ENCODE measurements at places on chromosomes 4 and X. TPM values are rescaled to one million over a fixed set of nuclear protein-coding genes. Genes with fewer than 3 reads are reported as not detected.

- no peaks in the 10 kb centered on the region for H3K4me1 ChIP-seq
- H3K4me3 ChIP-seq, result no peak overlapping the region
- H3K36me3 ChIP-seq, result no peaks in the 10 kb centered on the region
- peaks cover 6% of the 10 kb centered on the region for H3K27me3 ChIP-seq
- DNase-seq, result no peak
Observed at GRCh38 chrX:109360301-109360700, 121.6 kb downstream of the GUCY2F start.

GRCh38 chr4:2733844-2734574, 22.1 kb downstream of the TNIP2 start:
- no peak overlapping the region for H3K4me3 ChIP-seq
- peak overlapping the region; percentile 27 for H3K27ac ChIP-seq
- H3K4me1 ChIP-seq, result peaks cover 9% of the 10 kb centered on the region
- peaks cover 13% of the 10 kb centered on the region for H3K36me3 ChIP-seq

DNA sequence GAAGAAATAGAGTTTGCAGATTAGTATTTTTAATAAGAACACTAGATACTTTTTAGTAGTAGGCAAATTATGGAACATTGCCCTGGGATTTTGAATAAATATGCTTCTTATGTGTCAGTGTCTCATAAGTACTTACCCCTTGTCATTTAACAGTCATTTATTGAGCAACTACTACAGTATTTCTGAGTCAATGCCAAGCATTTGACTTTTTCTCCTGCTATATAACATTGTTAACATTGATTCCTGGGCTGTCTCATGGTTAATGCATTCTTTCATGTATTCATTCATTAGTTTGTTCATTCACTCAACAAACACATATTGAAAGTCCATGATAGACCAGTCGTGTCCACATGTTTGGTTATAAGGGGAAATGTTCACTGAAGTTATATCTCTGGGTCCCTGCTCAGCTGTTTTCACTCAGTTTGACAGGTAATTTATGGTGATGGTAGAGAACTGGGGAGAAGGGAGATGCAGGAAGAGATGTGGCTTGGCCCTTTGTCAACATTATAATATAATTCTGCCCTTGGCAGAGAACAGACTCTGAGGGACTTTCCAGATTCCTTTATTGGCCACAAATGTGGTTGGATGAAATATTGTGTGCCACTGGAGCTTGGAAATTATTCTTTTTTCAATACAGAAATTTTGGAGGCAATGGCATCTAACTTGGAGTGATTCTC, 49.8 kb downstream of the OSTC start:
- H3K27ac ChIP-seq, result peak overlapping the region; percentile 85
- H3K4me3 ChIP-seq, result no peak overlapping the region
- H3K36me3 ChIP-seq, result no peaks in the 10 kb centered on the region
- DNase-seq, result no peak

- H3K36me3 ChIP-seq, result no peaks in the 10 kb centered on the region
- no peak overlapping the region for H3K4me3 ChIP-seq
- no peaks in the 10 kb centered on the region for H3K4me1 ChIP-seq
- no peak overlapping the region for H3K27ac ChIP-seq
- DNase-seq, result no peak
- H3K27me3 ChIP-seq, result no peaks in the 10 kb centered on the region
Observed at GRCh38 chr4:45078201-45078600, 351.8 kb upstream of the GNPDA2 start.

DNA sequence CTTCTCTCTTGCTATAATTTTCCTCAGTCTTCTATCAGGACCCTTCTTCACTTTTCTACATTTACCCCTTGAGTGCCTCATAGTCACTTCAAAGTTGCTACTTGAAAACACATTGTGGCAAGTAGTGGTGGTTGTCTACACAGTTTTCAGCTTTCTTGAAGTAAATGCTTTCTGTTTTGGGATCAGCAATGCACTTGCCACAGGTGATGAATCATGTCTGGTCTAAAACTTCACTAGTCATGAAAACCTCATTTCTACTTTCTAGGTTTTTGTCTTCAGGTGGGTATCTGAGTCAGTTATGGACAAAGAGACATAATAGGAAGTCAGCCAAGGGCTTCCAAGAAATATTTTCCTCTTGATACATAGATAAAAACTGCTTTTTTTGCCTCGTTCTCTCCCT, 359.2 kb downstream of the CCSER1 start:
- H3K4me3 ChIP-seq, result no peak overlapping the region
- H3K4me1 ChIP-seq, result no peaks in the 10 kb centered on the region
- peaks cover 2% of the 10 kb centered on the region for H3K36me3 ChIP-seq
- no peak overlapping the region for H3K27ac ChIP-seq
- no peaks in the 10 kb centered on the region for H3K27me3 ChIP-seq

GRCh38 chrX:50003467-50003866, 81.1 kb downstream of the CLCN5 start:
- H3K27ac ChIP-seq, result no peak overlapping the region
- H3K27me3 ChIP-seq, result no peaks in the 10 kb centered on the region
- H3K4me1 ChIP-seq, result no peaks in the 10 kb centered on the region
- H3K4me3 ChIP-seq, result no peak overlapping the region

GRCh38 chr4:15054541-15054940, 52.3 kb downstream of the CPEB2 start:
- peaks cover 4% of the 10 kb centered on the region for H3K36me3 ChIP-seq
- no peak overlapping the region for H3K27ac ChIP-seq
- DNase-seq, result no peak
- H3K4me3 ChIP-seq, result no peak overlapping the region
- H3K4me1 ChIP-seq, result peaks cover 6% of the 10 kb centered on the region

GRCh38 chrX:105882581-105883275, 60.4 kb downstream of the NRK start:
- no peak overlapping the region for H3K4me3 ChIP-seq
- no peaks in the 10 kb centered on the region for H3K27me3 ChIP-seq
- H3K27ac ChIP-seq, result no peak overlapping the region
- DNase-seq, result no peak
- H3K4me1 ChIP-seq, result no peaks in the 10 kb centered on the region

- H3K27me3 ChIP-seq, result peaks cover 15% of the 10 kb centered on the region
- DNase-seq, result no peak
- no peaks in the 10 kb centered on the region for H3K36me3 ChIP-seq
- no peak overlapping the region for H3K4me3 ChIP-seq
Observed at GRCh38 chrX:9874483-9874882, 88.3 kb downstream of the SHROOM2 start.

- H3K4me3 ChIP-seq, result no peak overlapping the region
- H3K27ac ChIP-seq, result no peak overlapping the region
- DNase-seq, result no peak
Observed at GRCh38 chr4:48100256-48100655, 33.8 kb downstream of the TXK start.

- H3K4me1 ChIP-seq, result no peaks in the 10 kb centered on the region
- no peak overlapping the region for H3K4me3 ChIP-seq
- H3K27me3 ChIP-seq, result no peaks in the 10 kb centered on the region
- no peak overlapping the region for H3K27ac ChIP-seq
Observed at GRCh38 chr4:17957688-17958087, 63.9 kb downstream of the LCORL start.

DNA sequence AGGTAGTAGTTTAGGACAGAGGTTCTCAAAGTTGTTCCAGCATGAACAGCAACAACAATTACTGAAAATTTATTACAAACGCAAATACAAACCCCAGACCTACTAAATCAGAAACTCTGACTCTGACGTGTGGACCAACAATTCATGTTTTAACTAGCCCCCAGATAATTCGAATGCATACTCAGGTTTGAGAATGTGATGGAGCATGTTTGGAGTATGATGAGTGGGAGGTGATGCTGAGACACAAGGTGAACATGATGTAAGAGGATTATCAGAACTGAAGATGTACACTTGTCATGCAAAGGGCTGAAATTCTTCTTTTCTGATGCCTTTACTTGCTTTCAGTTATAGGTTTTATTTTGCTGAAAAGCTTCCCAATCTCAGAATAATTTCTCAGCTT, 323.0 kb downstream of the INPP4B start:
- no peak overlapping the region for H3K4me3 ChIP-seq
- H3K36me3 ChIP-seq, result no peaks in the 10 kb centered on the region
- H3K27me3 ChIP-seq, result no peaks in the 10 kb centered on the region

- peaks cover 2% of the 10 kb centered on the region for H3K36me3 ChIP-seq
- H3K27ac ChIP-seq, result no peak overlapping the region
- no peaks in the 10 kb centered on the region for H3K27me3 ChIP-seq
- DNase-seq, result no peak
- peaks cover 4% of the 10 kb centered on the region for H3K4me1 ChIP-seq
Observed at GRCh38 chrX:124665621-124666400, 319.4 kb downstream of the SH2D1A start.

GRCh38 chr4:176971576-176972115, 178.9 kb upstream of the VEGFC start:
- H3K4me1 ChIP-seq, result no peaks in the 10 kb centered on the region
- H3K27me3 ChIP-seq, result peaks cover 7% of the 10 kb centered on the region
- H3K4me3 ChIP-seq, result no peak overlapping the region
- no peaks in the 10 kb centered on the region for H3K36me3 ChIP-seq
- no peak overlapping the region for H3K27ac ChIP-seq
- no peak for DNase-seq

GRCh38 chr4:176726803-176727202, 65.9 kb downstream of the VEGFC start:
- no peaks in the 10 kb centered on the region for H3K36me3 ChIP-seq
- no peaks in the 10 kb centered on the region for H3K4me1 ChIP-seq
- no peak for DNase-seq
- H3K27me3 ChIP-seq, result no peaks in the 10 kb centered on the region
- H3K4me3 ChIP-seq, result no peak overlapping the region

GRCh38 chrX:72128881-72129280, 2.8 kb downstream of the RTL5 start:
- peaks cover 4% of the 10 kb centered on the region for H3K36me3 ChIP-seq
- H3K4me3 ChIP-seq, result peak overlapping the region; percentile 36
- peaks cover 23% of the 10 kb centered on the region for H3K4me1 ChIP-seq
- no peaks in the 10 kb centered on the region for H3K27me3 ChIP-seq

DNA sequence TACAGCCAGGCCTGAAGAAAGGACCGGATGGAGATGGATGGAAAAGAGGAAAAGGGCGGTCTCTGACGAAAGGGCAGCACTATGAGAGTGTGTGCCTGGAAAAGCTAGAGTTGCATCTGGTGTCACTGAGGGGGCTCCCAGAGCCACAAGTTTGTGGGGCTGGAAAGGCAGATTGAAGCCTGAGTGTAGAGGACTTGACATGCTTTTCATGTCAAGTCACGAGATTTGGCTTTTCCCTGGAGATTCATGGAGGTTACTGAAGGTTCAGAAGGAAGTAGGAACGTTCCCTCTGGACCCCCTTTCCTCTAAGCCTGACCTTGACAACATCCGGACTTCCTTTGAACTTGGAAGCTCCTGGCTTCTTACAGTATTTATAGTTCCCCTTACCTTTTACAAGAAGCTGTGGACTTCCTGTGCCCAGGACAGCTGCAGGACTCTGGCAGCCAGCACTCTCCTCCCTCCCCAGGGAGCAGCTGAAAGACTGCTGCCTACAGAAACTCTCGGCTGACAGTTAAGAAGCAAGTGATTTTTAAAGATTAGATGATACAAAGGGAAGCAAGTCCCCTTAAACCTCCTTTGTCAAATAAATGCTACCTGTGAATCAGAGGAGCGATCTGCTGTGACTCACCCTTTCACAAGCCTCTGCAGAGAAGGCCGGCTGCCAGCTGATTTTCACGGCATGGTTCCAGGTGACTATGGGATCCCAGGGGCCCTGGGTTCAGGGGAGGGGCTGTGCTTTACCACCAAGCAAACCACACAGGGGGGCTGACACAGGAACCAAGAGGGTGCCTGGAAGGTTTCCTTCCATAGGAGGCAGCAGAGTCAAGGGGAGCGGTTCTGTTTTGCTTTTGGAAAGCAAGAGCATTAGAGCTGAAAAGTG, 72.9 kb upstream of the STIM2 start:
- peaks cover 2% of the 10 kb centered on the region for H3K36me3 ChIP-seq
- H3K4me1 ChIP-seq, result peaks cover 8% of the 10 kb centered on the region
- peak overlapping the region; percentile 3 for H3K4me3 ChIP-seq
- DNase-seq, result no peak

- H3K4me3 ChIP-seq, result no peak overlapping the region
- H3K36me3 ChIP-seq, result no peaks in the 10 kb centered on the region
- no peak for DNase-seq
- H3K4me1 ChIP-seq, result peaks cover 14% of the 10 kb centered on the region
- no peak overlapping the region for H3K27ac ChIP-seq
Observed at GRCh38 chr4:173182403-173182802, 13.8 kb downstream of the GALNT7 start.

GRCh38 chrX:25079020-25079419, 63.3 kb upstream of the ARX start:
- H3K27me3 ChIP-seq, result no peaks in the 10 kb centered on the region
- no peak overlapping the region for H3K4me3 ChIP-seq
- no peak for DNase-seq
- peaks cover 3% of the 10 kb centered on the region for H3K36me3 ChIP-seq

GRCh38 chr4:99221980-99222379, 2.9 kb upstream of the ADH6 start:
- no peak overlapping the region for H3K4me3 ChIP-seq
- H3K36me3 ChIP-seq, result no peaks in the 10 kb centered on the region
- no peaks in the 10 kb centered on the region for H3K4me1 ChIP-seq

GRCh38 chr4:1544861-1545281, 138.6 kb upstream of the NKX1-1 start:
- peaks cover 8% of the 10 kb centered on the region for H3K36me3 ChIP-seq
- H3K27me3 ChIP-seq, result peaks cover 21% of the 10 kb centered on the region
- no peak overlapping the region for H3K4me3 ChIP-seq
- H3K27ac ChIP-seq, result peak overlapping the region; percentile 21

GRCh38 chrX:16695079-16695676, 17.3 kb downstream of the CTPS2 start:
- no peak overlapping the region for H3K27ac ChIP-seq
- H3K36me3 ChIP-seq, result peaks cover 3% of the 10 kb centered on the region
- H3K4me3 ChIP-seq, result no peak overlapping the region
- H3K4me1 ChIP-seq, result no peaks in the 10 kb centered on the region
- DNase-seq, result peak; percentile 26

DNA sequence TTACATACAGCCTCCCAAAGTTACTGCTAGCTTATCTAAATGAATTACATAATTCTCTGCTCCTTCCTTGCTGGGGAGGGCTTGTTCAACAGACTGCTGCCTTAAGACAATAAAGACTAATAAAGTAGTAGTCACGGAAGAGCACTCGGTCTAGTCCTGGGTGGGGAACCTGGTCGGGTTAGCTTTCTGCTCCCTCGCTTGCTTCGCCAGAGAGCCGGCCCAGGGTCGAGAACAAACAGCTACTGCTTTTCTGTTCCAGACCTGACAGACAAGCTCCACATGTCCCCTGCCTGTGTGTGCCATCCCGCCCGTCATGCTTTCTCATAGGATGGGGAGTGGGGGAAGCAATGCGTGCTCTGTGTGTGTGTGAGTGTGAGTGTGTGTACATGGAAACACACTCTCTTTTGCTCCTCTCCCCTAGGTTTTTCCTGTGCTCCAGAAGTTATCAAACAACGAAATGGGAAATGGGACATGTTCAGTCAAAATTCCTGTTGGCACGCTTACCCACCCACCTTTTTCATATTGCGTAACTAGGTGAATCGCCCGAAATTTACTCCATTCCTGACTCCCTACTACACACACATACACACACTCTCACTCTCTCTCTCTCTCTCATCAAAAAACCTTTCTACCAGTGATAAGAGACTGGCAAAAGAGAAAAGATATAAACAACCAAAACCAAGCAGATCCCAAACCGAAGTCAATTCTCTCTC, 1.3 kb downstream of the NPY1R start:
- H3K36me3 ChIP-seq, result peaks cover 5% of the 10 kb centered on the region
- DNase-seq, result no peak
- no peak overlapping the region for H3K27ac ChIP-seq
- peaks cover 56% of the 10 kb centered on the region for H3K27me3 ChIP-seq
- peaks cover 13% of the 10 kb centered on the region for H3K4me1 ChIP-seq

PF4V1 gene
- not detected for total RNA-seq

FABP2 gene
- total RNA-seq, result not detected

PLS3 gene
- 1.0 TPM for total RNA-seq

PPEF2 gene
- 0.15 TPM for total RNA-seq

XG gene
- total RNA-seq, result not detected

SEC24D gene
- total RNA-seq, result 30.9 TPM
